Tibial nerve (tissue), 4 donors: ENCODE measurements at places on chromosomes 6 and 20. TPM values are rescaled to one million over a fixed set of nuclear protein-coding genes. Genes with fewer than 3 reads are reported as not detected.

PHACTR3 gene
- total RNA-seq, result 11.6 TPM

ACTL10 gene
- 3.9 TPM for total RNA-seq

- no peaks in the 10 kb centered on the region for H3K36me3 ChIP-seq
- no peaks in the 10 kb centered on the region for H3K27me3 ChIP-seq
- H3K27ac ChIP-seq, result no peak overlapping the region
- H3K4me3 ChIP-seq, result no peak overlapping the region
Observed at GRCh38 chr6:107344981-107345380, 114.4 kb downstream of the PDSS2 start.

DNA sequence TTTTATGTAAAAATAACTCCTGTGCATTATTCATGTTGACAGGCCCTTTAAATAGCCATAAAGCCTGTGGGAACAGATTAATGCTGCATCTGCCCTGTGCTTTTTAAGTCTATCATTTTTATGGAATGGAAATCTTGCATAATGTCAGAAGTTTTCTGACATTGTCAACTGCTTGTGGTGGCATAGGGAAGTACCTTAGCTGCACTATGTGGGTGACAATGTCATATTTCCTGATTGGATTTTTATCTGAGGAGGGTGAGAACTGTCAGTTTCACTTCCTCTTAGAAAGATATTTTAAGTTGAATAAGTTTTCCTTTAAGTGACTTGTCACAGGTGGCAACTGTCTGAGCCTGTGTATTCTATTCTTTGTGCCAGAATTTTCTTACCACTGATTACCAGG is 267.9 kb downstream of the PLCB1 start:
- H3K36me3 ChIP-seq, result no peaks in the 10 kb centered on the region
- H3K4me1 ChIP-seq, result no peaks in the 10 kb centered on the region
- no peak for DNase-seq
- H3K27me3 ChIP-seq, result no peaks in the 10 kb centered on the region
- no peak overlapping the region for H3K27ac ChIP-seq
- no peak overlapping the region for H3K4me3 ChIP-seq

GRCh38 chr20:43515628-43516027 is 8.1 kb downstream of the L3MBTL1 start:
- H3K27me3 ChIP-seq, result no peaks in the 10 kb centered on the region
- H3K27ac ChIP-seq, result no peak overlapping the region
- H3K4me3 ChIP-seq, result no peak overlapping the region
- H3K4me1 ChIP-seq, result peaks cover 18% of the 10 kb centered on the region
- no peak for DNase-seq

- no peak for DNase-seq
- H3K4me1 ChIP-seq, result no peaks in the 10 kb centered on the region
- no peak overlapping the region for H3K27ac ChIP-seq
- H3K4me3 ChIP-seq, result no peak overlapping the region
Observed at GRCh38 chr6:38091613-38092012, 272.1 kb downstream of the ZFAND3 start.

SRSF12 gene
- total RNA-seq, result 0.60 TPM

NEURL2 gene
- total RNA-seq, result 7.7 TPM

DNA sequence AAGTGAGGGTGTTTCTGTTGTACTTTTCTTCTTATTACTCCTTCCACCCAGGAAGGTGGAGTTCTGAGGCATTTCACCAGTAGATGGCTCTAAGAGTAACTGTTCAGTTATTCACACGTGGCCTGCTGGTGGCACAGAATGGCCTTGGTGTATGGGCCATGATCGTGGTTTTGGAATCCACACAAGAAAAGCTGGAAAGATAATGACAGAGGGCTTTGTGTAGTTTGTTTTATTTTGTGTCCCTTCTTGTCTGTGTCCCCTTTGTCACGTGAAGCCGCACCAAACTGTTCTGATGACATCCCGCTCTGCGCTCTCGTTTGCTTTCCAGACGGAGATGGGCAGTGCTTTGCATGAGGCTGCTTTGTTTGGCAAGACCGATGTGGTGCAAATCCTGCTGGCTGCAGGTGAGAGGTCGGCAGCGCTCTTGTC is 93.4 kb downstream of the ANKS1A start:
- H3K4me3 ChIP-seq, result no peak overlapping the region
- H3K4me1 ChIP-seq, result peaks cover 5% of the 10 kb centered on the region
- DNase-seq, result no peak
- H3K27ac ChIP-seq, result no peak overlapping the region
- H3K27me3 ChIP-seq, result no peaks in the 10 kb centered on the region
- H3K36me3 ChIP-seq, result peaks cover 52% of the 10 kb centered on the region

- H3K4me3 ChIP-seq, result no peak overlapping the region
- no peaks in the 10 kb centered on the region for H3K36me3 ChIP-seq
- no peak overlapping the region for H3K27ac ChIP-seq
- no peaks in the 10 kb centered on the region for H3K4me1 ChIP-seq
Observed at GRCh38 chr6:167706313-167707109, 120.2 kb upstream of the AFDN start.

RIPOR3 gene
- 73.0 TPM for total RNA-seq

DNA sequence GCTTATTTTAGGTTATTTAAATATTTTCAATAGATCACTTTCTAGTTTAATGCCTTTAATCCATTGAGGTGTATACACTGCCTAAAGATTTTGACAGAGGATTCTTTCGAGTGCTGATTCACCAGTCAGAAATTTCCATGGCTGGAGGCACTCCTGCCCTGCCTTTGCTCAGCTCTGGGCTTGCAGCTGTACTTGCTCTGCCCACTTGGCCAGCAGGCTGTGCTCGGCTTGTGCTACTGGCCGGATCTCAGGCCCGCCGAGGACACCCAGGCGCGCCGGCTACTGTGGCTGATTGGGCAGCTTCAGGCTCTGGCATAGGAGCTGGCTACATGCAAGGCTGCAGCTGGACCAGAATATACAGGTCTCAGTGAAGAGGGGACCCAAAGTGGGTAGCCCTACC is 675.1 kb upstream of the MMS22L start:
- no peak overlapping the region for H3K4me3 ChIP-seq
- H3K36me3 ChIP-seq, result no peaks in the 10 kb centered on the region
- no peaks in the 10 kb centered on the region for H3K27me3 ChIP-seq
- DNase-seq, result no peak
- no peaks in the 10 kb centered on the region for H3K4me1 ChIP-seq

UTRN gene
- total RNA-seq, result 311 TPM

DNA sequence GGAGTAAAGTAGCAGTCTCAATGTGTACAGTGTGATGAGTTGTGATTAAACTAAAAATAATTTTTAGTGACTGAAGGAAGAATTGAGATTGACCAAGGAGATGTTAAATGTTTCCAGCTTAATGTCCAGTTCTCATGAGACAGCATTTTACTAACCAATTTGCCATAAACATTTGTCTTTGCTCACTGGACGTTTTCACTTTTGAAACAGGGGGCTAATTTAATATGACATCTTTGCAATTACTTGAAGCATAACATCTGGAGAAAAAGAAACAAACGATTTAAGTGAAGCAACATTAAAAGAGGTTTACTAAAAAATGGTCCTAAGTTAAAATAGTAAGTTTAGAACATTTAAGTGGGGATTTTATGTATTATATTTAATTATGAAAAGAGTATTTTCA is 443.8 kb downstream of the BCKDHB start:
- DNase-seq, result no peak
- H3K4me1 ChIP-seq, result peaks cover 12% of the 10 kb centered on the region
- H3K27ac ChIP-seq, result no peak overlapping the region
- H3K36me3 ChIP-seq, result no peaks in the 10 kb centered on the region
- no peak overlapping the region for H3K4me3 ChIP-seq

RUNX2 gene
- total RNA-seq, result 7.3 TPM

ABHD16B gene
- total RNA-seq, result not detected

DNA sequence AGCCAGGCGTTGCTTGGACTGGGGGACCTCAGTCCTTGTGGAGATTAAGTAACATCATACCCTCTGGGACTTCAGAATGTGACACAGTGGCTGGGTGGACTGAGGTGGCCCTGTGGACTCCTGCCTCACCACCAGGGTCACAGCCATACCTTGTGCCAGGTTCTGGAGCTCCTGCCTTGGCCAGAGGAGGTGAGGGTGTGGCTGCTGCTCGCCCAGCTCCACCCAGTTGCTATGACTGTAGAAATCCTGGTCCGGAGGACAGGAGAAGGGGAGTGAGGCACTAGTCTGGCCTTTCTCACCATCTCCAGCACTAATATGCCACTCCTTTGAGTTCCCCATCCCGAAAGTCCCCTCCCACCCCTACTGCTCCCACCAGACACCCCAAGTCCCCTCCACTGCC is 1.9 kb downstream of the VWA7 start:
- no peak overlapping the region for H3K27ac ChIP-seq
- no peak overlapping the region for H3K4me3 ChIP-seq
- DNase-seq, result no peak
- no peaks in the 10 kb centered on the region for H3K27me3 ChIP-seq
- H3K4me1 ChIP-seq, result no peaks in the 10 kb centered on the region

DNA sequence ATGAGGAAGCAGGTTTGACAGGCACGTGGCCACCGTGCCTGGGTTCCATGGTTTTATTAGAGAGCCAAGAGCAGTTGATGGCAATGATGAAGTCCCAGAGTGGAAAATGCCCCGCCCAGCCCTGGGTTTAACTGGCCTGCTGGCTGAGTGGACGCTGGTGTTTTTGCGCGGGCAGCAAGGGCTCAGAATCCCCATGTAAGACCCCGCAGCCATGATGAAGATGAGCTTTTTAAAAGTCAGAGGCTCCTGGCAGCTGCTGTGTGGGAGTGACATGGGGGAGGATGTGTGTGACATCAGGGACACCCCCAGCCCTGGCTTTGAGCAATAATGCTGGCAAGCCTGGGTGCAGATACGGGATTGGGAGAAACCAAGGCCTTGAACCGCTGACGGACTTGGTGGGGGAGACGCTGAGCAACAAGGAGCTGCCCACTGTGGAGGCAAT is 33.0 kb upstream of the SLCO4A1 start:
- DNase-seq, result no peak
- H3K27me3 ChIP-seq, result no peaks in the 10 kb centered on the region
- no peaks in the 10 kb centered on the region for H3K36me3 ChIP-seq
- no peak overlapping the region for H3K4me3 ChIP-seq
- H3K4me1 ChIP-seq, result peaks cover 18% of the 10 kb centered on the region

- H3K4me3 ChIP-seq, result no peak overlapping the region
- DNase-seq, result peak; percentile 71
- H3K4me1 ChIP-seq, result peaks cover 49% of the 10 kb centered on the region
- peak overlapping the region; percentile 69 for H3K27ac ChIP-seq
- H3K36me3 ChIP-seq, result no peaks in the 10 kb centered on the region
- no peaks in the 10 kb centered on the region for H3K27me3 ChIP-seq
Observed at GRCh38 chr20:17808357-17808756, 108.6 kb downstream of the BANF2 start.

GRCh38 chr6:127176146-127176545 is 57.7 kb downstream of the RSPO3 start:
- no peaks in the 10 kb centered on the region for H3K36me3 ChIP-seq
- DNase-seq, result no peak
- H3K27me3 ChIP-seq, result no peaks in the 10 kb centered on the region
- no peak overlapping the region for H3K4me3 ChIP-seq
- no peak overlapping the region for H3K27ac ChIP-seq

VSX1 gene
- total RNA-seq, result not detected
